ENCODE measurements at places on chromosomes 12 and 14. TPM values are rescaled to one million over a fixed set of nuclear protein-coding genes. Genes with fewer than 3 reads are reported as not detected.

FGD4 gene
- 7.7 TPM for total RNA-seq

SRRM4 gene
- total RNA-seq: 0.02 TPM

DPY19L2 gene
- total RNA-seq: not detected

CLEC9A gene
- not detected for total RNA-seq

HIGD1C gene
- not detected for total RNA-seq

SOAT2 gene
- 0.17 TPM for total RNA-seq

P2RX2 gene
- not detected for total RNA-seq

PAH gene
- 2.8 TPM for total RNA-seq

TEX52 gene
- total RNA-seq: not detected

- no peak overlapping the region for H3K4me3 ChIP-seq
- no peak for DNase-seq
Measured at GRCh38 chr12:111063295-111064026, 143.1 kb upstream of the MYL2 start.

GRCh38 chr12:76266797-76267196 lies 81.4 kb downstream of the BBS10 start:
- no peak overlapping the region for H3K4me3 ChIP-seq
- no peaks in the 10 kb centered on the region for H3K4me1 ChIP-seq
- H3K36me3 ChIP-seq: no peaks in the 10 kb centered on the region
- DNase-seq: no peak
- no peaks in the 10 kb centered on the region for H3K27me3 ChIP-seq

DNA sequence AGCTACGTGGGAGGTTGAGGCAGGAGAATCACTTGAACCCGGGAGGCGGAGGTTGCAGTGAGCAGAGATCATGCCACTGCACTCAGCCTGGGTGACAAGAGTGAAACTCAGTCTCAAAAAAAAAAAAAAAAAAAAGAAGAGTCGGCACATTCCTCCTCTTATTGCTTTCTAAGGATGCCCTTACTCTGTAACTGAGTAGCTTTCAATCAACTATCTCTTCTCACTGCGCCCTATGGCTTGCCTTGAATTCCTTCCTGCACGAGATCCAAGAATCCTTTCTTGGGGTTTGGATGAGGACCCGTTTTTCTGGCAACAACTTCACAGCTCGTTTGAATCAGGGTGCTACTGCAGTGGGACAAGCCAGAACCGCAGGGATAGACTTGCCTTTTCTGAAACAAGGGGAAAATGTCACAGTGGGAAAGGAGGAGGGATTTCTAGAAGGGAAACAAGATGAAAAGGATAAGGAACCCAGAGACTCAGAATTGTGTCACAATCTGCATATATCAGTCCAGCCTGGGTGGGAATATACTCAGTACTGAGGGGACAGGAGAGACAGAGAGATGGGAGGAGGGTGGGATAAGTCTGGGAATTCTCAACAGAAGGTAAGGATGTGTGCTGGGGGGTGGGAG lies 16.1 kb upstream of the RND1 start:
- H3K36me3 ChIP-seq: no peaks in the 10 kb centered on the region
- 0 out of 2 replicates have a peak, but pooled peaks cover under 1% of the 10 kb centered on the region for H3K4me1 ChIP-seq
- H3K4me3 ChIP-seq: no peak overlapping the region
- no peak for DNase-seq
- no peak overlapping the region for H3K27ac ChIP-seq

DNA sequence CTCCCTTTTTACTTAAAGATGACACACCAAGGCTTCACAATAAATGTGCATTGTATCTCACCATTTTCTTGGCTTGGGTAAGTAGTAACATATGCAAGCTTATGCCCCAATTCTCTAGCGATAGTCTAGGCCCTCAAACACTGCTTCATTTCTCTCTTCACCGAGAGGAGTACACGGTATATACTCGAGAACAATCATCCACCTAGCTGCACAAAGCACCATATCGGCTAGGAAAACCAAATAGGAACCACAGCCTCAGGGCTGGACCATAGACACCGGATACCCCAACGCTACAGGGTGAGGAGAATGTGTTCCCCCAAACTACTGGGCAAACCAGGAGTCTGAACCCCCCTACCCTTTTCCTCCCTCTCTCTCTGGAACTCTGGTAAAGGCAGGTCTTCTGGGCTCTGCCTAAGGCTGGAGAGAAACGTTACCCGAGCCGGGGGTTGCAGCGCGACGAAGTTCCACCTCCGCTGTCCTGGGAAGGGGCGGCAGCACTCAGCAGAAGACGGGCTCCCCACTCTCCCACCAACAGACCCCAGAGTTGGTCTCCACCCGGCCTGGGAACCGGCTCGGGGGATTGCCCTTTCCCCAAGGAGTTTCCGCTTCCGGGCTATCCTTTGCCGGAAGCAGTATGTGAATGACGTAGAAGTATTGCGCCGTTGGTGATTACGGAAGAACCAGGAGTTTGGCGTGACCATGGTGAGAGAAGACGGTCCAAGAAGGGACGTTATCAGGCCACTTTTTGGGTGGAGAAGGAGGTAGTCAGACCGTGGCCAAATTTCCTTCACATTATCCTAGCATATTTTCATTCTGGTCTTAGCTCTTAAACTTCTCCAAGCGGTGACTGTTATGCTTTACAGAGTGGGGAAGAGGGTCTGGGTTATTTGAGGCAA lies at the start of the genes AREL1 and FCF1:
Gene AREL1, minus strand, starts transcription at position 582 of the 896 bp plus-strand sequence. CDS start 27,465 bp downstream, outside the sequence.
Gene FCF1, plus strand, starts transcription at position 646 of the 896 bp plus-strand sequence. Its CDS starts 54 bp downstream, at position 700.
- H3K4me3 ChIP-seq: peak within 1 kb of the TSS; percentile 94
- H3K36me3 ChIP-seq: peaks cover 24% of the 10 kb centered on the region
- peaks cover 14% of the 10 kb centered on the region for H3K4me1 ChIP-seq
- peak within 1 kb of the TSS; percentile 36 for H3K27ac ChIP-seq
- no peaks in the 10 kb centered on the region for H3K27me3 ChIP-seq

GRCh38 chr14:78403278-78403815 lies 233.2 kb downstream of the NRXN3 start:
- no peak overlapping the region for H3K27ac ChIP-seq
- DNase-seq: no peak
- no peaks in the 10 kb centered on the region for H3K4me1 ChIP-seq
- peaks cover 5% of the 10 kb centered on the region for H3K27me3 ChIP-seq
- no peaks in the 10 kb centered on the region for H3K36me3 ChIP-seq

- H3K27me3 ChIP-seq: no peaks in the 10 kb centered on the region
- H3K4me3 ChIP-seq: no peak overlapping the region
- H3K36me3 ChIP-seq: no peaks in the 10 kb centered on the region
- peaks cover 28% of the 10 kb centered on the region for H3K4me1 ChIP-seq
- DNase-seq: no peak
Measured at GRCh38 chr12:121857322-121858246, 1.1 kb downstream of the HPD start.

GRCh38 chr14:77314043-77314442 lies 6.6 kb downstream of the POMT2 start:
- no peaks in the 10 kb centered on the region for H3K27me3 ChIP-seq
- H3K27ac ChIP-seq: no peak overlapping the region
- H3K4me1 ChIP-seq: peaks cover 5% of the 10 kb centered on the region
- DNase-seq: no peak
- H3K4me3 ChIP-seq: no peak overlapping the region
- no peaks in the 10 kb centered on the region for H3K36me3 ChIP-seq

- peaks cover 17% of the 10 kb centered on the region for H3K27me3 ChIP-seq
- no peak for DNase-seq
- no peak overlapping the region for H3K27ac ChIP-seq
- H3K36me3 ChIP-seq: no peaks in the 10 kb centered on the region
Measured at GRCh38 chr12:15196678-15197505, 24.3 kb downstream of the RERG start.
